ENCODE measurements at places on chromosomes 2 and 18. TPM values are rescaled to one million over a fixed set of nuclear protein-coding genes. Genes with fewer than 3 reads are reported as not detected.

RNF125 gene
- 74.7 TPM for total RNA-seq

COL4A4 gene
- 0.31 TPM for total RNA-seq

DNA sequence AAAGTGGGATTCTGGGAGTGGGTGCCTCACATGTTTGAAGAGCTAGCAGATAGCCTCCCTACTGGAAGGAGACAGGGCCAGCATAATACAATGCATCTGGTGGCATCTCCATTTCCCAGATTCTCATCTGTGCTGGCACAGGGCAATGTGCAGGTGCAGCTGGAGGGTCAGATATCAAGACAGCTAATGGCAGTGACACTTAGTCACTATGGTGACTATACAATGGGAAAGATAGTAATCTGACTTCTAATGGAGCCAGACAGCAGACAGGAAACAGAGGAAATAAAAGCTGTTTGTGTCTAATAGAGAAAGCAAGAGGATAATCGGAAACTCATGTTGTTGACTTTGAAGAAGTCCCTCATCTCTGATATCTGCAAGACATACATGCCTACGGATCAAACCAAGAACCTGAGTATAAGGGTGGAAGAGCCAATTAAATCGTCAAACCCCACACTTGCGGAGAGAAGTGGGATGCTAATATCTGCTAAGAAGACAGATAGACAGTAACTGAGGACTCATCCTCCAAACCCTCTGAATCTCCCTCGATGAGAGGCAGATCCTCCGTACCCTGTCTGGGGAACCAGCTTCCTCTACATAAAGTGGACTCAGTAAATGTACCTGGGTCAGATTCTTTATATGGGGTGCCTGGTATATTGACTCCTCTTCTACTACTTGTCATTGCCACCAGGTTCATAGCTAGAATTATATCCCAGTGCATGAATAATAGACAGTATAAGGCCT lies 692.7 kb downstream of the SOCS6 start:
- H3K36me3 ChIP-seq = no peaks in the 10 kb centered on the region
- H3K4me1 ChIP-seq = no peaks in the 10 kb centered on the region
- H3K27me3 ChIP-seq = no peaks in the 10 kb centered on the region

CETN1 gene
- not detected for total RNA-seq

CHST10 gene
- 13.4 TPM for total RNA-seq

DNA sequence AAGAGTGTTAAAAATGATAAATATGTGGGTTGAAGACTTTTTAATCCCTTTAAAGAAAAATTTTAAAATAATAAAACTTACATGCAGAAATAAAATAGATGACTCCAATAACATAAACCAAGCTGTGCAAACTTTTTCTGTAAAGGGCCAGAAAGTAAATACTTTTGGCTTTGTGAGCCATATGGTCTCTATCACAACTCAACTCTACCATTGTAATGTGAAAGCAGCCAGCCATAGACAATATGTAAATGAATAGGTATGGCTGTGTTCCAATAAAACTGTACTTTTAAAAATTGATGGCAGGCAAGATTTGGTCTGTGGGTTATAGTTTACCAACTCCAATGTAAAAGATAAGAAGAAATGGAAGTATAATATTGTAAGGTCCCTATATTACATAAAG lies 45.2 kb downstream of the SNED1 start:
- no peaks in the 10 kb centered on the region for H3K27me3 ChIP-seq
- H3K4me1 ChIP-seq = no peaks in the 10 kb centered on the region
- no peak overlapping the region for H3K27ac ChIP-seq
- H3K4me3 ChIP-seq = no peak overlapping the region
- DNase-seq = no peak

SAG gene
- 0.12 TPM for total RNA-seq

DNA sequence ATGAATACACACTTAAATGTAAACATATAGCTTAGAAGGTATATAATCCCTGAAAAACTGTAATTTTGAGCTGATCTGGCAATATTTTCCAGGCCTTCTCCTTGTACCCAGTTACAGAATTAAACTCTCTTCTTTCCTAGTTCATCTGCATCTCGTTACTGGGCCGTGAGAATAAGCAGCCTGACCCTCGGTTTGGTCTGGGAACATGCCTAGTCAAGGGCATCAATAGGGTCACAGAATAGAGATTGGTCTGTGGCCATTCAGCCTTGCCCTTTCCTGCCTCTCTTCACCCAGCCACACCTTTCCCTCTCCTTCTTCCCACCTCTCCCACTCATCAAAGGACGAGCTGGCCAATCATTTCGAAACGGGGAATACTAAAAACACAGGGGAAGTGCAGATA lies 27.3 kb downstream of the SULT1C2 start:
- H3K36me3 ChIP-seq = no peaks in the 10 kb centered on the region
- no peaks in the 10 kb centered on the region for H3K27me3 ChIP-seq
- DNase-seq = no peak
- H3K27ac ChIP-seq = no peak overlapping the region

GRCh38 chr18:12315911-12316310 lies 7.9 kb downstream of the TUBB6 start:
- no peaks in the 10 kb centered on the region for H3K36me3 ChIP-seq
- peaks cover 7% of the 10 kb centered on the region for H3K4me1 ChIP-seq
- peak overlapping the region; percentile 59 for H3K27ac ChIP-seq
- DNase-seq = no peak
- H3K4me3 ChIP-seq = no peak overlapping the region
- no peaks in the 10 kb centered on the region for H3K27me3 ChIP-seq

NT5DC4 gene
- 0.45 TPM for total RNA-seq

- H3K27me3 ChIP-seq = no peaks in the 10 kb centered on the region
- no peak for DNase-seq
- H3K4me1 ChIP-seq = no peaks in the 10 kb centered on the region
- H3K36me3 ChIP-seq = no peaks in the 10 kb centered on the region
- H3K4me3 ChIP-seq = no peak overlapping the region
These were observed 383.7 kb upstream of the SLC14A2 start for GRCh38 chr18:45231617-45232016.

- no peaks in the 10 kb centered on the region for H3K4me1 ChIP-seq
- H3K27me3 ChIP-seq = no peaks in the 10 kb centered on the region
- no peak for DNase-seq
- H3K4me3 ChIP-seq = no peak overlapping the region
These were observed 183.4 kb downstream of the GALR1 start for GRCh38 chr18:77433076-77433475.

Measured in natural killer cell (primary cell).